Stimulated activated CD4-positive, alpha-beta T cell treated with anti-CD3 and anti-CD28 coated beads, Interleukin-2, amount 100 ng/mL, for 48 hours (primary cell): ENCODE measurements at places on chromosomes 12 and 14.

- DNase-seq: no peak
Observed at GRCh38 chr12:54463034-54463433, 10.4 kb downstream of the GTSF1 start.

DNA sequence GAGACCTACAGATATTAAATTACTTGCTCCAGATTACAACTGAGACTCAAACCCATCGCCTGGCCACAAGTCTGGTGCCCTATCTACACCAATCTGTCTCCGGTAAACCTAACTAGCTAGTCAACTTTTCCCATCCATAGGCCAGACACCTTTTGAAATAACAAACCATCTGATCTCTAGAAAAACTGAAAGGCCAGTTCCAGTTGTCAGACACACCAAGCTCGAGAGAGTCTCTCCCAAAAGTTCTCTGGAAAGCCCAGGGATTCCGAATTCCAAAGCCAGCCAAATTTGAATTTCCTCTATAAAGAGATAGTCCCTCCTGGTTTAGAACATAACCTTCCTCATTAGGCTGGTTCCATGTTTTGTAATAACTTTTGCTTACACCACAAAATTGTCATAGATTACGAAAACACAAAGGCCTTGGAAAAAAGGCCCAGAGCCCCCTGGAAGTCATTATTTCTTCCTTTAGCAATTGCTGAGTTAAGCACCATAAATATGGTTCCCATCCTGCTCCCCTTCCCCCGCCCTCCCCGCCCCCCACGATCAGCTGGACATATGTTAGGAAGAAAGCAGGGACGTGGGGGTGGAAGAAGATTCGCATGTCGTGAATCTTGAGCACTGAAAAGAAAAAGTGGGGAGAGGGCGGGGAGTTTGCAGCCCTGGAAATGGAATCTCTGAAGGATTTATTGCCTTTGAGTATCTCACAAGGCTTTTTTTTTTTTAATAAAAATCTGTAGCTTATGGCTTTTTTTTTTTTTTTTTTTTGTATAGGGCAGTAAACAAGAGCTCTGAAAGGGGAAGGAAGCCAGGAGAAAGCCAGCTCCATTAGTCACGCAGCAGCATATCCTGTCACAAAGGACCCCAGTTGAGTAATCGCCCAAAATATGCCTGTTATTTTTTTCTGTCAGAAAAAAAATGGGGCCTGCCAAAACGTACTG is 110.4 kb downstream of the ZFP36L1 start:
- DNase-seq: no peak

- DNase-seq: no peak
Observed at GRCh38 chr14:76780875-76781647, 19.8 kb downstream of the VASH1 start.

DNA sequence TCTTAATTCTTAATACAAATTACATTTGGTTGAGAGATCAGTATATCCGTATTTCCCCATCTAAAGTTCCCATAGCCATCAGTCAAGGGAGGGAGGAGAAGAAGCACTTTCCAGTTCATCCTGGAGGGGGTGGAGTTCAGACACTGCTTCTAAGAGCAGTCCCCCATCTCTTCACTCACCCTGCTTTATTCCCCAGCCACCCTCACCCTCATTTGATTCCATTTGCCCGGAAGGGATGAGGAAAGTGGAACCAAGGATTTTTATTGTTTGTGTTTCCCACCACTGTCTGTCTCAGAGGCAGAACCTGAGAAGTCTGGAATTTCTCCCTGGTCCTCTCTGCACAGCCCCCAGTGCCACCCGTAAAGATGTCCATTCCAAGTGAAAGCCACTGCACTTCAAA is 134.2 kb upstream of the HIF1A start:
- DNase-seq: no peak

DNA sequence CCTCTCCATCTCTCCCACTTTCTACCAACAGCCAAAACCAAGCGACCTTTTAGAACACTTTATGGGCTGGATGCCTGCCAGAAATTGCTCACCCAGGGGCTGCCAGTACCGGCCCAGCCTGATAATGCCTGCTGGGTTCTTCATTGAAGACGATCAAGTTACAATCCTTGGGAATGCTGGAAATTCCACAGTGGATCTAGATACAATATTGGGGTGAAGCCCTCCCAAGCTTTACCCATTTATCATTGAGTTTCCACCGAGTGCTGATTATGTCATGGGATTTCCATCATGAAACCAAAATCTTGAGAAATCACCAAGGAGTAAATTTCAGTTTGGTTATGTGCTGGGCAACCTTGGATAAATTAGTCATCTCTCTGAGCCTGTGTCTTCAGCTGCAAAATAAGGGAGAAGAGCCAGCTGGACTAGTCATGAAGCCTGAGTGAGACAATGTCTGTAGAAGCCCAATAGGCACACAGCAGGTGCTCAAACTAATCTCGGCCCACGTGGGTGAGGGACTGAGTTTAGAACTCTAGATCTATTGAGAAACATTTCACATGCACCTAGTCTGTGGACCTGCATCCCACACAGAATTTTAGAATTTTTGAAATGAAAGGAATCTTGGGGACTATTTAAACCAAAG is 75.5 kb upstream of the CLMN start:
- DNase-seq: no peak

DNA sequence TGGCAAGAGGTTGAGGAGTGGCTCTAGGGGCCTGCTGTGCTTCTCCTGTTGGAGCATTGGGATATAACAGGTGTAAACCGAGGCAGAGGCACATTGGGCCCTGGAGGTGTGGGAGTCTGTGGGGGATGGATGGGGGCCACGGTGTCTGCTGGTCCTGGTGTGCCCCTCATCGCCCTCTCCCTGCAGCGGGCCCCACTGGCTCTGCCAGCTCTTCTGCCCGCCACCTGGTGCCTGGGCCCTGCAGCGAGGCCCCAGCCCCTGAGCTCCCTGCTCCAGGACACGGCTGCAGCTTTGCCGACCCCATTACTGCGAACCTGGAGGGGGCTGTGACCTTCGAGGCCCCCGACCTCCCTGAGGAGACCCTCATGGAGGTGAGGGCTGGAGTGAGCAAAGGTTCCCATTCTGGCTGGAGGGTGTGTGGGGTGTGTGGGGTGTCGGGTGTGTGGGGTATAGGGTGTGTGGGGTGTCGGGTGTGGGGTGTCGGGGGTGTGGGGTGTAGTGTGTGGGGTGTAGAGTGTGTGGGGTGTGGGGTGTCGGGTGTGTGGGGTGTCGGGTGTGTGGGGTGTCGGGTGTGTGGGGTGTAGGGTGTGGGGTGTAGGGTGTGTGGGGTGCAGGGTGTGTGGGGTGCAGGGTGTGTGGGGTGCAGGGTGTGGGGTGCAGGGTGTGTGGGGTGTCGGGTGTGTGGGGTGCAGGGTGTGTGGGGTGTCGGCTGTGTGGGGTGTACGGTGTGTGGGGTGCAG is 10.6 kb upstream of the PUS1 start:
- no peak for DNase-seq

GRCh38 chr14:64573109-64573508 is 23.3 kb downstream of the PPP1R36 start:
- no peak for DNase-seq

- no peak for DNase-seq
Observed at GRCh38 chr14:87443787-87444186, 549.2 kb downstream of the GALC start.

DNA sequence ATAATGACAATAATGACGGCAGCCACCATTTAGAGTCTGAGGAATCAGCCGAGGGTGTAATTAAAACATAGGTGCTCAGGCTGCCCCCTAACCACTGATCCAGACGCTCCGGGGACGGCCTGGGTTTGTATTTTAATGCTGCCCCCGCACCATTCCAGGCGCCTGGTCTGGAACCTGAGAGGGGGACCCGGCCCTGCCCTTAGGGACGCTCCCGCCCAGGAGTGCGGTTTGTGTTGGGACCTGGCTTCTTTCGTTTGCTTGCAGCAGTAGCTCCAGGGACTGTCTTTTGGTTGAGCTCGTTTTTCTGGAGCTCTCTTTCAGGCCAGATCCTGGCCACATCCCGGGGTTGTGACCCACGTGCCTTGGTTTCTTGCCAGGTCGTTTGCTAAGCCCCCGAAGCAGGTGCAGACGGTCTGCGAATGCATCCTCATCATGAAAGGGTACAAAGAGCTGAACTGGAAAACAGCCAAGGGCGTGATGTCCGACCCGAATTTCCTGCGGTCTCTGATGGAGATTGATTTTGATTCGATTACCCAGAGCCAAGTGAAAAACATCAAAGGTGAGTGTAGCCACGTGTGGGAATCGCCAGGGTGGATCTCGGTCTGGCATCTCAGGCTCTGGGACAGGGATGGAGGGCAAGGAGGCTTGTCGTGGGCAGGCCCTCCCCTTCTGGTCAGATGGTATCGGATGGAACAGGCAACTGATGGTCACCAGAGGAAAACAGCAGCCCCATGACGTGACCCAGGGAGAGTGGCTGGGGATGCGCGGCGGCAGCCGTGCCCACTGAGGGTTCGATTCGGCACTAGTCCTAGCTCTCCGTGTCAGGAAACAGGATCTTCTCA is 63.5 kb downstream of the CCDC92 start:
- DNase-seq: no peak

GRCh38 chr12:29398495-29398894 is 17.5 kb upstream of the ERGIC2 start:
- no peak for DNase-seq

DNA sequence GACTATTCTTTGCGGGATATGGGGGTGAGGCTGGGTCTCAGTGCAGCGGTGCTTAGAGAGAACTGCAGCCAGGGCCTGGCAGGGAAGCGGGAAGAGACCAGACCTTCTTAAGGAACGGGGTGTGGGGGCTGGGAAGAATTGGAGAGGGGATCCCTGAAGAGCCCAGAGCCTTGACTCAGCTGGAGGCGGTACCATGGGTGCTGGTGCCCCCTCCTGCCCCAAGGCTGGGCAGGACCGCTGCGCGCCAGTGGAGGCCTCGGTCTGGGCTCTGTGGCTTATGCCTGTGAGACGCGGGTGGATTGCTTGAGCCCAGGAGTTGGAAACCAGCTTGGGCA is 1.3 kb upstream of the RNU7-1 start:
- DNase-seq: no peak

DNA sequence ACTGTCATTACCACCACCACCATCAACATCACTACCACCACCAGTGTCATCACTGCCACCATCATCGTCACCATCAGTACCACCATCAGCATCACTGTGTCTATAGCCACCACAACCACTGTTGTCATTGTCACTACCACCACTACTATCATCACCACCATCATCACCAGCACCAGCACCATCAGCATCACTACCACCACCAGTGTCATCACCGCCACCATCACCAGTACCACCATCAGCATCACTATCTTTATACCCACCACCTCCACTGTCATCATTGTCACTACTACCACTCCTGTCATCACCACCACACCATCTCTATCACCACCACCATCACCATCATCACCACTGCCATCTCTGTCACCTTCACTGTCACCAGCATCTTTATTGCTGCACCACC is 60.6 kb downstream of the BEGAIN start:
- DNase-seq: no peak
